Foreskin melanocyte (primary cell): ENCODE measurements at places on chromosomes 3 and 15.

DNA sequence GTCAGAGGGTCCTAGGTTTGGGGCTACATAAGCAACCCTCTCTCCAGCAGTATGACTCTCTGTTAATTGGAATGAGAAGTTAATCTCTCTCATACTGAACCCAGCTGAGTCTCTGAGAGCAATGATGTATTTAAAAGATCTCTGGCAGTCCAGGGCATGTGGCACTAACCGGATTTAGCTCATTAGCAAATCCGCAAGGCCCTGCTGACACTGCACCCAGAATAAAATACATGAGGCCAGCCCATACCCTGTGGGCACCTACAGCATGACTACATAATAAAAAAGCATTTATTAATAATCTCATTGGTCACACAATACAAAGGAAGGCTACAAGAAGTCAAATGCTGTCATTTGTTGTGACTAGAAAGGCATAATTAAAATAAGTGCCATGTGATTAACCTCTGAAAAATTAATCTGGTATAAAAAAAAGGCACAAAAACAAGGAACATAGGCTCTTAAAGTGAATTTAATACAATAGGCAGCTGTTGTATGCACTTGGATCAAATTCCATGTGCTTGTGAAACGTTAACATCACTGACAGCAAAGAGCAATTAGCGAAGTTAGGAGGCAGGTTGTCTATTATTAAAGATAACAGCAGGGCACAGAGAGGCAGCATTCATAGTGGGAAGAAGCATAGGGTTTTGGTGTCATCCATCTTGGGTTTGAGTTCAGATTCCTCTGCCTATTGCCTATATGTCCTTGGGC is 381.2 kb downstream of the WDR72 start:
- DNase-seq, result peak; percentile 98

- no peak for DNase-seq
Observed at GRCh38 chr3:88101142-88101541, 42.1 kb downstream of the ZNF654 start.

- DNase-seq, result no peak
Observed at GRCh38 chr3:42220436-42221121, 45.4 kb downstream of the CCK start.

DNA sequence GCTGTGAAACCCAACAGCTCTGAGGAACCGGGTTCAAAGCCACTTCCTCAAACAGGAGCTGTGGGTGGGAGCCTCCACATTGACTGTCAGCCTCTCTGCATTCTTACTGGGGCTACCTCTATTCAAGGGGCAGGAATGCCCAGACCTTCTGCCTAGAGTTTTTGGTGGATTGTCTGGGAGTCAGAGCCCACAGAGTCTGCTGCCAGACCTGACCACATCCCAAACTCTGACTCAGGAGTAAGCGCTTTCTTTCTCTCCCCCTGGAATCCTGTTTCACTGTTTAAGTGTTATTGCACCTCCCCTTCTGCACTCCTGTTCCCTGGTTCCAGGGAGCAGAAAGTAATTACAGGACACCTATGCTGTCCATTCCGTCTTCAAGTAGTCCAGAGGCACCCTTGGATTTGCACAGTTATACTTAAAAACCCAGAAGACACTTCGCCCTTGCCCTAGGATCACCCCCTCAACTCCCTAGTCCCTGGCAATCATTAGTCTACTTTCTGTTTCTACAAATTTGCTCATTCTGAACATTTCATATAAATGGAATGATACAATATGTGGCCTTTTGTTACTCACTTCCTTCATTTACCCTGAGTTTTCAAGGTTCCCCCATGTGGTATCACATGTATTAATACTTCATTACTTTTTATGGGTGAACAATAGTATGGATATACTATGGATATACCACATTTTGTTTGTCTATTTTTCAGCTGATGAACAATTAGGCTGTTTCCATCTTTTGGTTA is 37.9 kb upstream of the TJP1 start:
- no peak for DNase-seq

- DNase-seq, result no peak
Observed at GRCh38 chr3:126004692-126005091, 35.7 kb downstream of the ROPN1B start.

DNA sequence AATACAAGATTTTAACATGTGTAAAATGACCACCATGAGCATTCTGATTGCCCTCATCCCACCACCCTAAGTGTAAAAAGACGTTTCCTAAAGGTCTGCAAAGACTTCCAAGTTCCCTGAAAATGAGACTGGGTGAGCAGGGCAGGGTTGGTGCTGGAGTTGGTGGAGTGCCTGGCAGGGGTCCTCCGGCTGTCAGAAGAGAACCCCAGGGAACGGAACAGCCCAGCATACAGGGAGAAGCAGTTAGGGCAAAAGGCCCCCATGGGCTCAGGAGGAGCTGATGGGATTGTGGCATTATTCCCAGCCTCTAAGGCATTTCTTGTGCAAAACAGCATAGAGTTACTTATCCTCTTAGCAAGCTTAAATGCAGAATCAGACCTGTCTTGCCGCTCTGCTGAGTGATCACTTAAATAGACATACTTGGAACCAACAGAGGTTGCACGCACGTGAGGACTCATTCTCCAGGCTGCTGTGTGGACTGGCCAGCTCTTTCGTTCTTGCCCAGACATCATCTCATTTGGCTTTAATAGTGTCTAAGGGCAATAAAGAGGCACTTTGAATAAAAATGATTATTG is 36.0 kb downstream of the XYLB start:
- no peak for DNase-seq

GRCh38 chr3:21216598-21216997 is 534.4 kb downstream of the ZNF385D start:
- DNase-seq, result peak; percentile 19
